ENCODE measurements at places on chromosomes 7 and 10. TPM values are rescaled to one million over a fixed set of nuclear protein-coding genes. Genes with fewer than 3 reads are reported as not detected.
A peak's percentile ranks its signal among the peaks of the same experiment; 100 is the strongest.

- no peak overlapping the region for H3K4me3 ChIP-seq
- peak; percentile 37 for DNase-seq
- H3K27me3 ChIP-seq, result no peaks in the 10 kb centered on the region
- no peaks in the 10 kb centered on the region for H3K36me3 ChIP-seq
These were observed 126.9 kb downstream of the CNNM2 start for GRCh38 chr10:103044942-103045489.

DNA sequence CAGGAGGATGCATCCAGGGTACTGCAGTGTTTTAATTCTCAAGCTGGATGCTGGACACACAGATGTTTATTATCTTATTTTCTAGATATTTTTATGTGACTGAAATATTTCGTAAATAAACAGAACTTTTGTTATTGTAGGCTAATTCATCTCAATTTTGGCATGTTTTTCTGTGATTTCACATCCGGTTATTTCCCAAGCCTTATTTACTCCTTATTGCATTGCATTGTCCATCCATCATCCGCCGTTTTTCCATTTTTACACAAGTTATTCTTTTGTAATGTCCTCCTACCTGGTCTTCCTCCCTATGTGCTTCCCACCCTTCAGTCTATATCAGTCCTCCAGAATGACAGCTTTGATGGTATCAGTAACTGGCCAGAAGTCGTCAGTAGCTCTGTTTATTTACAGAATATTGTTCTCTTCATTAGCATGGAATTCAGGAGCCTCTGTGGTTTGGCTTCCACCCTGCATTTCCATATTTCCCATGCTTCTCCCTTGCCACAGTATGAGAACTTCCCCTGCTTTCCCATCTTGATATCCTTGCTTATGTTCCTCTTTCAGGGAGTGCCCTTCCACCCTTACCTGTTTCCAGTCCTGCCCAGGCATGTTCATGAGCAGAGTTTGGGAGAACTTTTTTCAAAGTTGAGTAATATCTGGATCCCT, 16.1 kb downstream of the GNAI1 start:
- H3K36me3 ChIP-seq, result no peaks in the 10 kb centered on the region
- peak overlapping the region; percentile 72 for H3K27ac ChIP-seq
- DNase-seq, result peak; percentile 72
- H3K4me3 ChIP-seq, result no peak overlapping the region
- peaks cover 70% of the 10 kb centered on the region for H3K4me1 ChIP-seq

GRCh38 chr10:131845505-131846239, 55.1 kb upstream of the PPP2R2D start:
- no peaks in the 10 kb centered on the region for H3K27me3 ChIP-seq
- no peaks in the 10 kb centered on the region for H3K4me1 ChIP-seq
- H3K27ac ChIP-seq, result no peak overlapping the region
- no peak for DNase-seq

DNA sequence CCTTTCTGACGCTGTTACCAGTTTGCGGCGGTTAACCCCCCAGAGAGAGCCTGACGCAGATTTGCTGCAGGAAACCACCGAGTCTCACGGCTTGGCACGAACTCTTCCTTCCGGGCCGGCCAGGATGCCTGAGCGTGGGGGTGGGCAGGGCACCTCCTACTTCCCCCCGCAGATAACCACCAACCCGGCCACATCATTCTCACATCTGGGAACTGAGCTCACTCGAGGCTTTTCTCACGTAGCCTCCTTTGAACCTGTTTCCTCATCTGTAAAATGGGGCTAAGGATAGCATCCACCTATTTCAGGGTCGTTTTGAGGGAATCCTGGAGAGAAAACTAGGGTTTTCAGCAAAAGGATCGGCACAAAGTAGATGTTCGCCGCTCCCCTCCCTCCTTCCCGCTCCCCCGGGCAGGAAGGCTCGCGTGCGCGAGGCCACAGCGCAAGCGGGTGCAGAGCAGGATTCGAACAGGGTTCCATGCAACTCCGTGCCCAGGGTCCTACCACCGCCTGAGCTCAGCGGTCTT, 23.6 kb downstream of the DDIT4 start:
- H3K4me1 ChIP-seq, result peaks cover 22% of the 10 kb centered on the region
- no peaks in the 10 kb centered on the region for H3K36me3 ChIP-seq
- no peaks in the 10 kb centered on the region for H3K27me3 ChIP-seq
- peak; percentile 96 for DNase-seq
- H3K4me3 ChIP-seq, result peak overlapping the region; percentile 49
- peak overlapping the region; percentile 96 for H3K27ac ChIP-seq

Gene MLXIPL
- total RNA-seq, result not detected
